ENCODE measurements at places on chromosomes 5 and 9.

- peak; percentile 6 for DNase-seq
Observed at GRCh38 chr5:115544043-115544435, 536 bp downstream of the FEM1C start.

DNA sequence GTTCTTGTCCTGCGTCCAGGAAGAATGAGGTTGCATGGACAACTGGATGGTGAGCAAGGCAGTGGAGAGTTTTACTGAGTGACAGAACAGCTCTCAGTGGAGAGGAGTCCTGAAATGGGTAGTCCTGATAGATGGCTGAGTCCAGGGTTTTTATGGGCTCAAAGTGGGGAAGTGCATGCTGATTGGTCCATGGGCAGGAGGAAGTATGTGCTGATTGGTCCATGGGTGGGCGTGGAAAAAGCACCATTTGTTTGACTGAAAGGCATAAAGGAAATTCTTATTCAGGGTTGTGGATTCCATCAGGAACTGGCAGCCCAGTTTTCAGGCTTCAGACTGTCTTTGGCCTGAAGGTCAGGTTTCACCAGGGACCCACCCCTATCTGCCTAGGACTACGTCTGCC lies 10.6 kb downstream of the FSD1L start:
- DNase-seq, result no peak

DNA sequence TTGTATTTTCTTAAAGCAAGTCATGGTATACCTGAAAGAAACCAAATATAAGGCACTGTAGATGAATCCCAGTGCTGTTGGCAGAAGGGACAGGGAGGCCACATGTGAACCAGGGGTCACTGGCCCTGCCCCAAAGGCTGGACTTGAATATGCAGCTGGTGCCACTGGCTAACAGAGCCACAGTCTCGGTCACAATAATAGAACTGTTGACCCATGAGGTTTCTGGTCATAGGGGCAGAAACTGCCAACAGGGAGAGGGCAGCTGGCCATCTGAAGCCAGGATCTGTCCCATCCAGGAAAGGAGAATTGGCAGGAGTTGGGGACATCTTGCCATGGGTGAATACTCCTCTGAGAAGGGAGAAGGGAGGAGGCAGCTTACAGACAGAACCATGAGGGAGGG lies 31.9 kb downstream of the PALM2AKAP2 start:
- no peak for DNase-seq

DNA sequence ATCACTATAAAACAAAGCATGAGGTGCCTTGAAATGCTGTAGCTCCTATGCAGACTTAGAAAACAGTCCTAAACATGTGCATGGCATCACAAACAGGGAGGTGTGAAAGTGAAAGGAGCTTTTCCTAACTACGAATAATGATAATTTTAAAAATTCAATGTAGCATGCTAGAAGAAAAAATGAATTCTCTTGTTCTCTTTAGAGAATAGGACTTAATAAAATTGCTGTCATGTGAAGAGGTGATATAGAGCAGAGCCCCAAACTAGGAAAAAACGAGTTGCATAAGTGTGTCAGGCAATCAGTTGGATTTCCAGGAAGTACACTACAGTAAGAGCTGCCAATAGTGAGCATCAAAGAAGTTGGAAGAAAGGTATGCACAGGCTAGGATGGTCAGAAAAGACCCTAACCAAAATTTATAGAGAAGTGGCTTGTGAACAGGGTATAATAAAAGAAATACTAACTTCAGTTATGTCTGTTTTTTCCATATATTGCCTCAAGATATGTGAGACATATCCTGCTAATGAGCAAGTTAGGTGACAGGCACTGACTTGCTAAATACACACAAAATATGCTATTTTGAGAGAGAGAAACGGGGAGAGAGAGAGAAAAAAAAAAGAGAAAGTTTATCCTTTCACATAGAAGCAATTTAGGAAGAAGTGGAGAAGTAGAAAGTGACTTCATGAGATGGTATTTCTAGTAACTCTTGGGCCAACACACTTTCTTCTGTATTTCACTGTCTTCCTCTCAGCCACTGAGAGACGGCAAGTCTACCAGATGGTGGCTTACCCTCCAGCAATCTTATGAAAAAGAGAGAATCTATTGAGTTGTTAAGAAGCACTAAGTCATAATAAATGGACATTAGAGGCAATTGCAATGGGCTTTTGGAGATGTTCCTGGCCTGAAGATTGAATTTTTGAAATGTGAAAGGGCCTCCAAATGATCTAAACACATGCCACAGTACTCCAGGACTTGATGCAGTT lies 18.0 kb downstream of the ITGA2 start:
- DNase-seq, result no peak

DNA sequence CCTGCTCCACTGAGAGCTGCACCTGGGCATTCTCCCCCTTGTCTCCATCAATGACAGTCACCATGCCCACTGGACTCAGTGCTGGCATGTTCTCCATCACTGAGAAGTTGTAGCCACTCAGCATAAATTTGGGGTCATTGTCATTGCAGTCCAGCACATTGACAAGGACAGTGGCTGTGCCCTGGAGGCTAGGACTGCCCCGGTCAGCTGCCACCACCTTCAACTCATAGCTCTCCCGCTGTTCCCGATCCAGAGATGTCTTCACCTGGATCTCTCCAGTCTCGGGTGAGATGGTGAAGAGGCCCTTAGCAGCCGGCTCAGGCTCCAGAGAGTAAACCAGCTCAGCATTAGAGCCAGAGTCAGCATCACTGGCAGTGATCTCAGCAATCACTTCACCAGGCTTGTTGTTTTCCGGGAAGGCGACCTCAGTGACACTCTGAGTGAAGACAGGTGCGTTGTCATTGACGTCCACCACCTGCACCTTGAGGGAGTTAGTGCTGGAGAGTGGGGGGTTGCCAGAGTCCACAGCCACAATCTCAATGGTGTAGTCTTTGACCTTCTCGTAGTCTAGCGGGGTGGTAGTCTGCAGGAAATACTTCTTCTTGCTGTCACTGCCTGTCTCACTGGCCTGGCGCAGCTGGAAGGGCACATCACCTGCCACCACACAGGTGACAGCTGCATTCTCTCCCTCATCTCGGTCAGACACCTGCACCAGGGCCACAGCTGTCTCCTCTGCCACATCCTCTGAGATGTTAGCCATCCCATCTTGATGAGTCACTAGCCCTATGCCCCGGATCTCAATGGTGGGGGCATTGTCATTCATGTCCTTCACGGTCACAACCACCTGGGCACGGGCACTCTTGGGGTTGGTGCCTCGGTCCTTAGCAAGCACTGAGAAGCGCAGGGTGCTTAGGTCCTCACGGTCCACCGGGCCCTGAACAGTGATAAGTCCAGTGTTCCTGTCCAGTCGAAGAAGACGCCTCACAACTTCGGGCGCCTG lies 13.5 kb downstream of the PCDH1 start:
- DNase-seq, result no peak

DNA sequence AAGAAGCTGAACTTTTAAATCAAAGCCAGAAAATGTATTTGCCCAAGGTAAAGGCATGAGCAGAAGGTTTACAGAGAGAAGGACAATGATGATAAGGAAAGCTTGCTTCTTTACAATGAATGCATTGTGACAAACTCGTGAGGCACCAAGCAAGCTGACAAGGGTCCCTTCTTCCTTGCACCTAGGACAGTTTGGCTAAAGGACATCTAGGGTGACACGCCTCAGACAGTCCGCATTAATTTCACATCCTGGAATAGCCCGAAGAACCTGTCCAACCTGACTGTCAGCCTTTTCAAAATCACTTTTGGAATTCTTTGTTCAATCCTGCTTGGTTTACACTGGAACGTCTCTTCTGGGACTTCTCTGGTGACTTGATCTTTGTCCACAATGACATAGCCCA lies 146.4 kb upstream of the MAP3K1 start:
- no peak for DNase-seq

DNA sequence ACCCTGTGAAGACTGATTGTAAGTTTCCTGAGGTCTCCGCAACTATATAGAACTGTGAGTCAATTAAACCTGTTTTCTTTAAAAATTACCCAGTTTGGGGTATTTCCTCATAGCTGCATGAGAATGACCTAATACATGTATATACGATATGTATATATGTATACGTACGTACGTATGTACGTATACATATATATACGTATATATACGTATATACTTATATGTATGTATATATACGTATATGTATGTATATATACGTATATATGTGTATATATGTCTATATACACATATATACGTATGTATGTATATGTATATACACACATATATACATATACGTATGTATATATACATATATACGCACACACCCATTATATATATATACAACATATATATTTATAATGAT lies 1153.0 kb upstream of the CDH18 start:
- no peak for DNase-seq

DNA sequence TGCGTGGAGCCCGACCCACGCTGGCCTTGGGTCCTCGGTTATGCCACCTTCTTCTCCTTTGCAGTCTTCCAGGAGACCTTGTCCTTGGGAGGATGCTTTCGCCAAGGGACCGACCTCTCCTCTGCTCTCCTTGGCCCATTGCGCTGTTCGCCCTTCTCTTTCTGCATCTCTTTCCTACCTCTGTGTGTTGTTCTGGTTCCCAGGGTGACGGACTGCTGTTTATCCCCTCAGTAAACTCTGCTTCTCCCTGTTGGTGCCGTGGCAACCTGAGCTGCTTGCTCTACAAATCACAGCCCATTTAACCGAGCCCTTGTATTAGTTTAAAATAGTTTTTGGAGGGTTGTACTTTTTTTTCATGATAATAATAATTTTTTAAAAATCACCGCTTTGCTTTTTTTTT lies 97.9 kb downstream of the DAPK1 start:
- DNase-seq, result no peak

GRCh38 chr9:107635101-107635802 lies 145.7 kb upstream of the KLF4 start:
- DNase-seq, result no peak

DNA sequence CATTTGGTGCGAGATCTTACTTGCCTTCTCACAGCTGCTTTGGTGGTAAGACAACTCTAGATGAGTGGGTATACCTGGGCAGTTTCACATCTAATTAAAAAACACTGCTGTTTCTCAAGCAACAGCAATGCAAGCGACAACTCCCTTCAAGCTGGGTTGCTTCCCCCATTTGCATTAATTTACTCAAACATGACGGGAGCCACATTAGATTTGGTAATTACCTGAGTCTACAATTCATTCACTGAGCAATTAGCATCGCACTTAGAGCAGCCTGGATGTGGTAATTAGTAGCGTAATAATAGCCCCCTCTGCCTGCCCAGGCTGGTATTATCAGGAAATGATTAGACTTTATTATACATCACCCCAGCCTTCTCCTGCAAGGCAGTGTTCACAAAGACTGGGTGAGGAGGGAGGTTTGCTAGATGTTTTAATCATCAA lies 73.4 kb downstream of the FBXO38 start:
- no peak for DNase-seq

DNA sequence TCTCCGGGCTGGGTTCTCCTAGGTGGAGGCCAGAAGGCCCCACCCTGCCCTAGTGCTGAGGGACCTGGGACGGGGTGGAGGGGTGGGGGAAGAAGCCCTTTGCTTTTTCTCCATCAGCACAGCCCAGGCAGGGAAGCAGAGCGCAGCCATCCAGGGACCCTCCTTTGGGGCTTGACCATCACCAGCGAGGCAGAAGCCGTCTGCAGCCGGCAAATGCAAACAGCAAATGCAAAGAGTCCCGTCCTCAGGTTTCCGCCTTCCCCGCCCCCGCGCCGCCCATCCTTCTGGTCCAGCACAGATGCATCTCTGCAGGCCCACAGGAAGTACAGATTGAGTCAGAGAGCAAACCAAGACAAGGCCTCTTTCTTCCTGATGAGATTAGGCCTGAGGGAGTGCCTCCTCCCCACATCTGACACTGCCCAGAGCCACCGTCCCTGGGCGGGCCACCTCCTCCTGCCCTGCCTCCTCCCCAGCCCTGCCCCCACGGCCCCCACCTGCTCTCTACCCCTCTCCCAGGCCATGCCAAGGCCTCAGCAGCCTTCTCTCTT lies 23.4 kb downstream of the CORO2A start:
- no peak for DNase-seq

DNA sequence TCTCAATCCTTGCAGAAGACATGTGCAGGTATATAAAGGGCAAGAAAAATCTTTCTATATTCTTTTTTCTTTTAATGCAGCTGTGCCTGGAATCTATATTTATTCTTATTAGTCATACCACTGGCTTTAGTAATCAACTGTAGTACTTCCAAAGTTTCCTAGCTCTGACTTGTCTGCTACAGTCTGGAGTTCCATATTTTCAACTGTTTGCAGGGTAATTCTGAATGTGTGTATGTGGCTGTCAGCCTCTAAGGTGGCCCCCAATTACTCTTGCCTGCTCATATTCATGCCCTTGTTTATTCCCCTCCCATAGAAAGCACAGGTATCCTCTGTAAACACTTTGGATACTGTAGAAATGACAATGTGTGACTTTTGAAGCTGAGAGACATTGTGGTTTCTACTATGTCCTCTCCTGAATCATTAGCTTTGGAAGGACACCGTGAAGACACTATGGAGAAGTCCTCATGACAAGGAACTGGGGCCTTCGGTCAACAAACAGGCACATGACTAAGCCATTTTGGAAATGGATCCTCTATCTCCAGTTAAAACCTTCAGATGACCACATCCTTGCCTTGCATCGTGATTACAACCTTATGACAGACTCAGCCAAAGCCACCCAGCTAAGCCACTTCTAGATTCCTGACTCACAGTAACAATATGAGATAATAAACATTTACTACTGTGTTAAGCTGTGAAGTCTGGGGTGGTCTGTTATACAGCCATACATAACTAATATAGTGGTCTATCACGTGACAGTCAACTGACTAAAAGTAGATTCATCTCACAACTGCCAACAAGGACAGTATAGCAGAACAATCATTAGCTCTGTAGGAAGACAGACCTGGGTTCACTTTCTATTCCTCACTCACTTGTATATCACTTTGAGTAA lies 49.5 kb upstream of the SUSD1 start:
- DNase-seq, result no peak

GRCh38 chr5:8650186-8650585 lies 781.2 kb downstream of the MTRR start:
- DNase-seq, result no peak

- no peak for DNase-seq
Observed at GRCh38 chr5:139395844-139396640, 1.1 kb upstream of the PROB1 start.

- DNase-seq, result no peak
Observed at GRCh38 chr5:135240283-135240633, 158.8 kb downstream of the MACROH2A1 start.

GRCh38 chr5:113050721-113051382 lies 74.3 kb downstream of the DCP2 start:
- DNase-seq, result no peak

- DNase-seq, result no peak
Observed at GRCh38 chr5:139451878-139452660, 10.5 kb downstream of the ECSCR start.

- DNase-seq, result no peak
Observed at GRCh38 chr9:2837915-2838314, 6.0 kb downstream of the PUM3 start.

DNA sequence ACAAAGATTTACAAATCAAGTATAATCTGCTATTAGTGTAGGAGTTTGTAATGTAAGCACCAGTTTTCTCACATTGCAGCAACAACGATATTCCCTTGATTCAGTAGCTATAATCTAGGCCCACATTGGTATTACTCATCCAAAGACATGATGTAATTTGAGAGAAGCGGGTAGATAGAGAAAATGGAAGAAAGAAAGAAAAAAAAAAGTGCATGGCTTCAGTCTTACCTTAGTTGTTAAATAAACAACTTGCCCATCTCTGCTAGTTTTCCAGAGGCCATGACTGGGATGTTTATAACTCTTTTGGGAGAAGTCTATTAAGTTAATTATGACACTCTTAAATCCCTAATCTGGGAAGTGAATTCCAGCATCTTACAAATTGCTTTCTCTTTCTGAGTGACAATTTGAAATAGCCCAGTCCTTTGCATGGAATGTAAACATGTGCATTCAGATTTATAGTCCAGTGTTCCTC lies 2.8 kb downstream of the MELK start:
- DNase-seq, result no peak
